ENCODE measurements at places on chromosomes 4 and X.

DNA sequence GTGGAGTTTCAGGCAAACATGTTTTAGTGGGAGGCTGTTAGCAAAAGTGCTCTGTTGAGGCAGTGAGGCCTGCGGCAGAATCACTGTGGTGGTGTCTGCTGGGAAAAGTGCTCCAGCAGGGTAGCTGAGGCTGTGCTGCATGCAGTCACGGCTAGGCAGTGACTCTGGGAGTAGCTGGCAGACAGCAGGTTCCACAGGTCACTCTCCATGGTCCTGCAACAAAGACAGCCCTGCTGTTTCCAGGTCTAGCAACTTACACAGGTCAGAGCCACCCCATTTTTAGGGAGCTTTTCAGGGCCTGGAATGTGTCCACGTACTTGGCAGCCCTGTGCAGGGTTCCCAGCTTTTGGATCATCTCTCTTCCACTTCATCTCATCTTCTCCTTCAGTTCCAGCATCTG is 184.3 kb downstream of the NAA11 start:
- no peaks in the 10 kb centered on the region for H3K4me1 ChIP-seq
- DNase-seq = no peak
- H3K27ac ChIP-seq = no peak overlapping the region

- H3K4me1 ChIP-seq = peaks cover 3% of the 10 kb centered on the region
- H3K36me3 ChIP-seq = no peaks in the 10 kb centered on the region
- no peak overlapping the region for H3K4me3 ChIP-seq
- no peaks in the 10 kb centered on the region for H3K27me3 ChIP-seq
- no peak overlapping the region for H3K27ac ChIP-seq
These were observed 63.8 kb downstream of the EFNB1 start for GRCh38 chrX:68892651-68893050.

GRCh38 chr4:15649914-15650545 is 5.1 kb downstream of the FBXL5 start:
- H3K4me1 ChIP-seq = peaks cover 2% of the 10 kb centered on the region
- no peak overlapping the region for H3K4me3 ChIP-seq
- peak overlapping the region; percentile 99 for H3K27ac ChIP-seq
- DNase-seq = no peak
- no peaks in the 10 kb centered on the region for H3K36me3 ChIP-seq

- no peak overlapping the region for H3K27ac ChIP-seq
- no peaks in the 10 kb centered on the region for H3K36me3 ChIP-seq
- H3K4me1 ChIP-seq = no peaks in the 10 kb centered on the region
- no peak for DNase-seq
These were observed 25.8 kb upstream of the DYNLT3 start for GRCh38 chrX:37873220-37873619.

DNA sequence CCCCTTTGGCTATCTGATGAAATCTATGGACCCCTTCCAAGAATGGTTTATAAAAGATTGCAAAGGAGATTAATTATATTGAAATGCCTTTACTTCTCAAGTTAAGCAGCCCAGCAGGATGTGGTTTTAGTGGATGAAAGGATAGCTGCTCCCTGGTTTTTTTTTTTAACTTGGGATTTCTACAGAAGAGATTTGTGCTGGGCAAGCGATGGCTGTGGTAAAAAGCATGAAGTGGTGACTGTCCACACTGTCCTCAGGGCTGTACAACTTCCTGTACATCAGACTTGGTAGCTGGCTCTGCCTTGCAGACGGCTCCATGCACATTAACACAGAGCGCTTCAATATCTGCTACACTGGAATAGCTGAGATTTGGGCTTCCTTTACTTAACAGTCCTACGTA is 321.7 kb downstream of the DHX15 start:
- no peaks in the 10 kb centered on the region for H3K4me1 ChIP-seq
- H3K36me3 ChIP-seq = no peaks in the 10 kb centered on the region
- no peak overlapping the region for H3K4me3 ChIP-seq

DNA sequence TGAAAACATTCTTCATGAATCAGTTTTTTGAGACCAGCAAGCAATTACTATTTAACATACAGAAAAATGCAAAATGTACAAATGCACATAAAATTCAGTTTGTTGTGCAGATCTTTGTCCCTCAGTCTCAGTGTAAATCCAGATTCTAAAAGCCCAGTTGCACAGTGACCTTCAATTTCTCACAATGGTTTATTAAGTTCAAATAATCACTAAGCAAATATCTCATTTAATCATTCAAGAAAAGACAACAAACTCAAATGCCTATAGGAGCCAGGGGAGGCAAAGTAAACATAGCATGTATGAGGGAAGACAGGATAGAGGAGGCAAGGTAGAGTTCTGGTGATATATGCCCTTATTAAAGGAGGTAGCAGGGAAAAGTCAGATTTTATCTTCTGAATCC is 82.8 kb downstream of the PPP3CA start:
- H3K27me3 ChIP-seq = no peaks in the 10 kb centered on the region
- DNase-seq = no peak
- H3K36me3 ChIP-seq = no peaks in the 10 kb centered on the region
- no peak overlapping the region for H3K4me3 ChIP-seq
- no peaks in the 10 kb centered on the region for H3K4me1 ChIP-seq

GRCh38 chrX:38811515-38812243 is 10.4 kb downstream of the MID1IP1 start:
- peaks cover 4% of the 10 kb centered on the region for H3K4me1 ChIP-seq
- H3K27me3 ChIP-seq = no peaks in the 10 kb centered on the region
- no peak for DNase-seq
- no peak overlapping the region for H3K27ac ChIP-seq

GRCh38 chrX:153947009-153947769 is 2.7 kb upstream of the RENBP start:
- peaks cover 2% of the 10 kb centered on the region for H3K4me1 ChIP-seq
- H3K27ac ChIP-seq = no peak overlapping the region
- H3K4me3 ChIP-seq = no peak overlapping the region

- no peak overlapping the region for H3K4me3 ChIP-seq
- DNase-seq = no peak
- no peaks in the 10 kb centered on the region for H3K36me3 ChIP-seq
- no peaks in the 10 kb centered on the region for H3K4me1 ChIP-seq
- H3K27me3 ChIP-seq = no peaks in the 10 kb centered on the region
These were observed 34.3 kb downstream of the TRIM61 start for GRCh38 chr4:164943192-164943591.

- no peaks in the 10 kb centered on the region for H3K36me3 ChIP-seq
- H3K4me3 ChIP-seq = no peak overlapping the region
- no peak overlapping the region for H3K27ac ChIP-seq
- DNase-seq = no peak
These were observed 274.1 kb upstream of the GK2 start for GRCh38 chr4:79682161-79682560.

DNA sequence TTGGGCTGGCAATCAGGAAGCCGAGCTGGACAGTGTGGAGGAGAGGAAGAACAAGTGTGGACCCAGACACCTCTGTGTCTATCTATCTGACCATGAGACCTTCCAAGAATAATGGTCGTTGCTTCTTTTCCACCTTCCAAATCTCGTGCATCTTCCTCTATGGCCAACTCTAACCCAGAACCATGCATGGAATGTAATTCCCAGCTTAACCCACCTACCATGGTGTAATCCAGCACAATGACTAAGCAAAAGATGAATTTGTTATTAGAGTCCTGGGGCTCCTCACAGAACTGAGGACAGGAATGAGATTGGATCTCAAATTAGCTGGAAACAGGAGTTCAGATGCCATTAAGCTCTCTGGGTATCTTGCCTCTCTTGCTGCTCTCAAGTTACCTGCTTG is 17.4 kb upstream of the TMEM184C start:
- DNase-seq = no peak
- no peak overlapping the region for H3K27ac ChIP-seq
- H3K4me1 ChIP-seq = no peaks in the 10 kb centered on the region
- H3K4me3 ChIP-seq = no peak overlapping the region
- no peaks in the 10 kb centered on the region for H3K36me3 ChIP-seq
- no peaks in the 10 kb centered on the region for H3K27me3 ChIP-seq

DNA sequence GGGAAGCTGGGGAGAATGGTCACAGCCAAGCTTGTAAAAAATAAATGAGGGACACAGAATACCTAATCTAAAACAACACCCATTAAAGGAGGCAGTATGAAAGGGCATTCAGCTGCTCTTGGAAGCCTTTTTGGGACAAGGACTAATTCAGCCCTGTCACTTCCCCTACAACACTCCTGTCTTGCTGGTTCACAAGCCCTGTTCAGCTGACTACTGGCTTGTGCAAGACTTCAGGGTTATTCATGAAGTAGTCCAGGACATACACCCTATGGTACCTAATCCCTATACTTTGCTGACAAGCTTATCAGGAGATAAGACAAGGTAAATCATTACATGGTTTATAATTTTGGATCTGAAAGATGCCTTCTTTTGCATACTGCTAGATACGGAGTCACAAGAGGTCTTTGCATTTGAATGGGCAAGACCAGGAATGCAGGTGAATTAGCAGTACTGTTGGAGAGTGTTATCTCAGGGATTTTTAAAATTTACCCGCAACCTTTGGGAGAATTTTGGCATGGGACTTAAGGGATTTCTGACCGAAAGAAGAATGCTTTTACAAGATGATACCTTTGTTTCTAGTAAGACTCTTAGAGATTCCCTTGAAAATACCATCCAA is 103.2 kb upstream of the LANCL3 start:
- no peak overlapping the region for H3K4me3 ChIP-seq
- H3K36me3 ChIP-seq = no peaks in the 10 kb centered on the region
- no peak overlapping the region for H3K27ac ChIP-seq
- DNase-seq = no peak
- H3K27me3 ChIP-seq = no peaks in the 10 kb centered on the region

GRCh38 chr4:48945981-48946380 is 39.4 kb upstream of the OCIAD2 start:
- H3K4me1 ChIP-seq = no peaks in the 10 kb centered on the region
- no peak for DNase-seq
- no peaks in the 10 kb centered on the region for H3K27me3 ChIP-seq
- H3K4me3 ChIP-seq = no peak overlapping the region
- H3K36me3 ChIP-seq = no peaks in the 10 kb centered on the region
- no peak overlapping the region for H3K27ac ChIP-seq

GRCh38 chr4:53476232-53477037 is 99.0 kb downstream of the FIP1L1 start:
- no peak overlapping the region for H3K4me3 ChIP-seq
- no peaks in the 10 kb centered on the region for H3K27me3 ChIP-seq
- H3K4me1 ChIP-seq = peaks cover 2% of the 10 kb centered on the region
- DNase-seq = peak; percentile 85
- H3K36me3 ChIP-seq = no peaks in the 10 kb centered on the region

- H3K27me3 ChIP-seq = no peaks in the 10 kb centered on the region
- no peaks in the 10 kb centered on the region for H3K4me1 ChIP-seq
These were observed 14.3 kb downstream of the ZAR1 start for GRCh38 chr4:48504352-48504751.

DNA sequence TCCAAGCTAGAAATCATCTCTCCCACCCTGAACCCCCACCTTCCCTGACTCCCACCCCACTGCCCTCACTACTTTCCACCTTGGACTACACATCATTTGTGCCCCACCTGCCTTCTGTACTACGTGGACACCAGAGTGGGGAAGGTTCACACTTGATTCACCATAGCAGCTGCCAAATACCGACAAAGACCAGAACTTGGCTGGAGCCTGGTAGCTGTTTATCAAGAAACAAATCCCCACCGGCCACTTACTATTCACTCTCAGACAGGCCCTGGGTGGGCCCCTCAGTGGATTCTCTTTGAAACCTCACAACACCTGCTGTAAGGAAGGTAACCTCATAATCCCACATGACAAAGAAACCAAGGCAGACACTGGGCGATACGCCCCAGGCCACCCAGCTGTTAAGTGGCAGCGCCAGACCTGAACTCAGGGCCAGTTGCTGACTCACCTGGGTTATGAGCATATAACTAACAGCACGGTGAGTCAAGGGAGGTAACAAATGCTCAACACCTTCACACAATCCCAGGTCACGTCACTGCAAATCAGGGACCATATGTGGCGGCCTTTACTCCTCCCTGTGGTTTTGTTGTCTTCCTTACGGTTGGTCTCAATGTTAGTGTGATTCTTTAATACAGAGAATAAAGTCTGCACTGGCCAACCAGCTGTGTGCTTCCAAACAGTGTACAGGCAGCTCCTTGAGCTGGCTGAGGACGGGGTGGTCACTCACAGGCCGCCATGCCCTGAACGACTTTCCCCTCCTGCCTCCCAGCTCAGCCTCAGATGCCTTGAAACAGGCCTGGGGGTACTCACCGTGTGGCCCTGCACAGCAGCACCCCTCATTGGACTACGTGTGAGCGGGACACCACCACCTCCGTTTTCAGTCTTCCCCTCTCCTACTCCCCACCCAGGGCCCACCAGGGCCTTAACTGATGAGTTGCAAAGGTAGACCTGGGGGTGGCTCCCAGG is 7.5 kb downstream of the WDR1 start:
- peaks cover 67% of the 10 kb centered on the region for H3K4me1 ChIP-seq
- no peaks in the 10 kb centered on the region for H3K27me3 ChIP-seq
- peak overlapping the region; percentile 48 for H3K4me3 ChIP-seq
- DNase-seq = no peak
- H3K27ac ChIP-seq = peak overlapping the region; percentile 89

GRCh38 chrX:31036895-31037294 is 34.9 kb downstream of the FTHL17 start:
- no peaks in the 10 kb centered on the region for H3K4me1 ChIP-seq
- H3K27me3 ChIP-seq = no peaks in the 10 kb centered on the region

GRCh38 chr4:138218976-138219375 is 23.2 kb downstream of the SLC7A11 start:
- no peak overlapping the region for H3K27ac ChIP-seq
- no peaks in the 10 kb centered on the region for H3K27me3 ChIP-seq
- H3K4me1 ChIP-seq = no peaks in the 10 kb centered on the region
- no peak for DNase-seq
- H3K36me3 ChIP-seq = no peaks in the 10 kb centered on the region

DNA sequence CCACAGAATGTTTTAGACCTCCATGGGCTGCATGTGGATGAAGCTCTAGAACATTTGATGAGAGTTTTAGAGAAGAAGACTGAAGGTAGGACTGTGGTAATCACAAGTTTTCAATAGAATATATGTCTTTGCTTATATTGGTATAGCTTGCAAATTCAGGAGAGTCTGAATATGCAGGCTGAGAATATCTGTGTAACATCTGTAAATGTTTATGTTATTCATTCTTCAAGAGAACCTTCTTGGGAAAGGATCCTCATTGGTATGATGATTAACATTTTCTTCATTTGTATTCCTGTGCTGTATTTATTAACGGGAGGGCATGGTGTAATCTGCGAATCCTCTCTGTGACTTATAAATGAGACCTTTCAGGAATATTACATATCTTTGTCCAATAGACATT is 52.1 kb upstream of the RHOH start:
- H3K4me1 ChIP-seq = no peaks in the 10 kb centered on the region
- H3K27me3 ChIP-seq = no peaks in the 10 kb centered on the region
- no peak for DNase-seq
- H3K27ac ChIP-seq = no peak overlapping the region
- no peak overlapping the region for H3K4me3 ChIP-seq

- H3K4me3 ChIP-seq = no peak overlapping the region
- H3K4me1 ChIP-seq = no peaks in the 10 kb centered on the region
- no peak overlapping the region for H3K27ac ChIP-seq
- DNase-seq = no peak
- H3K36me3 ChIP-seq = no peaks in the 10 kb centered on the region
These were observed 390.1 kb downstream of the ADAM29 start for GRCh38 chr4:175308236-175308635.

- no peaks in the 10 kb centered on the region for H3K36me3 ChIP-seq
- H3K27ac ChIP-seq = no peak overlapping the region
- H3K4me1 ChIP-seq = no peaks in the 10 kb centered on the region
- H3K4me3 ChIP-seq = no peak overlapping the region
These were observed 81.8 kb downstream of the ASB9 start for GRCh38 chrX:15188039-15188438.

- no peaks in the 10 kb centered on the region for H3K4me1 ChIP-seq
- H3K27ac ChIP-seq = no peak overlapping the region
- no peaks in the 10 kb centered on the region for H3K36me3 ChIP-seq
- no peak overlapping the region for H3K4me3 ChIP-seq
- H3K27me3 ChIP-seq = no peaks in the 10 kb centered on the region
These were observed 207.3 kb upstream of the DCAF8L1 start for GRCh38 chrX:28188526-28188925.

- peak within 1 kb of the TSS; percentile 61 for H3K4me3 ChIP-seq
- peaks cover 5% of the 10 kb centered on the region for H3K4me1 ChIP-seq
- no peaks in the 10 kb centered on the region for H3K36me3 ChIP-seq
These were observed at the start of gene TLL1 for GRCh38 chr4:165872461-165873297. TSS of gene TLL1 (plus strand) at chr4:165873237. CDS start at chr4:165873905, 668 bp downstream.
